HTR-8/SVneo (cell line): ENCODE measurements at places on chromosomes 2 and 18.

DNA sequence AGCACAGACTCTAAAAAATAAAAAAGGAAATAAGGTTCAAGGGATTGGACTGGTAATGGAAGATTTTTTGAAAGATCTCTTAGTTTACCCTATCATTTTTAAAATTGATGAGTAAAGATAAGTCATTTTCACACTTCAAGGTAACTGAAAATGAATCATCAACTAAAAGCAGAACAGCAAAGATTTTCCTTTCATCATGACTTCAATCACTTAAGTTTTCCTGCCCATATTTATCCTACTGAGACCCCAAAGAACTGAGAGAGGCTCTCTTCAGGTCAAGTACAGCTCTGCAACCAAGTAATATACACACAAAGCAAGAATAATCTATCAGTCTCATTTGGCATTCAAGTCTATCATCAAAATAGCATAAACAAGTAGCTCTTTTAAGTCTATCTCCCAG is 540.7 kb downstream of the METTL4 start:
- no peak for DNase-seq

DNA sequence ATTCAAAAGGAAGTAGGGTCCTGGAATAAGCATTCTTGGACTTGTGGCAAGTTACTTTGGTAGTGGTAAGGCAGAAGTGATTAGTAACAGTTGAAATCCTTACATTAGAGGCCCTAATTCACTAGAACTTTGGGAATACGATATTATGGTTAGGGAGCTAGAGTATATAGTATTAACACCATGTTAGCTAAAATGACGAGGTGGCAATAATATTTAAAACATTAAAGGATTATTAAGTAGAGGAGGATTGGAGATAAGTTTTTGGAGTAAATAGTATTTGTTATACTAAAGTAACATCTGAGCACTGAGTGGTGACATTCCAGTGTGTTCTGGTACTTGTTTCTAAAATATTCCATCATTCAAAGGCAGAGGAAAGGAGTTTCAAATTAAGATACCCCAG is 91.0 kb downstream of the AGPS start:
- DNase-seq: no peak

DNA sequence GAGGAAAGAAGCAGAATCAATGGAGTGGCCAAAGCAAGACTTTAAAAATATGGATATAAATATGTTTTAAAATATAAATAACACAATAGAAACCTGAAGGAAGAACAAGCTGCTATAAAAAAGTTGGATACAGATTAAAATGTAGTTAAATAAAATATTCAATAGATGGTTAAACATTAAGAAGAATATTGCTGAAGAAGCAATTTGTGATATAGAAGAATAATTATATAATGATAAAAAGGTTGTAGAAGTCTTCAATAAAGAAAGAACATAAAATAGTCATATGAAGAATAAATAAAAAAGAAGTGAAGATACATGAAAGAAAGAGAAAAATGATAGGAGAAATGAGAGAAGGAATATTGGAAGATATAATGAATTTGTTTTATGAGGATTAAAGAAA is 392.0 kb downstream of the DSC3 start:
- DNase-seq: no peak

DNA sequence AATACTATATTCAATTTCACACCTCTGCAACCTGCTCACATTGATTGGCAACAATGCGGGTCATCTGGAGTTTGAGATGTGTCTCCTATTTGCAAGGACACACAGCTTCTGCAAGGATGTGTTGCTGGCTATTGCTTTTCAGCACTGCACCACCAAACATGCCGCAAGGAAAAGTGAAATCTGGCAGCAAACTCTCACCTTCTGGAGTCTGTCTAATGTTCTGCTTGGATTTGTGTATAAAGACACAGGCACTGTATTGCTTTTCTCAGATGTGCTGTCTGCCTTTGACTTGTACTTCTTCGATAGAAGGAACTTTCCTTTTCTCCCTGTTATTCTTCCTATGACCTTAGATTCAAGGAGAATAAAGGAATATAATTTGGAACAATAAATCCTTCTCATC is 138.6 kb upstream of the EPHA4 start:
- no peak for DNase-seq

- DNase-seq: no peak
Measured at GRCh38 chr2:239393941-239394340, 6.9 kb downstream of the HDAC4 start.

GRCh38 chr18:64419156-64419555 is 270.3 kb upstream of the LINC00305 start:
- DNase-seq: no peak

- no peak for DNase-seq
Measured at GRCh38 chr18:48829443-48830149, 121.2 kb downstream of the SMAD7 start.

DNA sequence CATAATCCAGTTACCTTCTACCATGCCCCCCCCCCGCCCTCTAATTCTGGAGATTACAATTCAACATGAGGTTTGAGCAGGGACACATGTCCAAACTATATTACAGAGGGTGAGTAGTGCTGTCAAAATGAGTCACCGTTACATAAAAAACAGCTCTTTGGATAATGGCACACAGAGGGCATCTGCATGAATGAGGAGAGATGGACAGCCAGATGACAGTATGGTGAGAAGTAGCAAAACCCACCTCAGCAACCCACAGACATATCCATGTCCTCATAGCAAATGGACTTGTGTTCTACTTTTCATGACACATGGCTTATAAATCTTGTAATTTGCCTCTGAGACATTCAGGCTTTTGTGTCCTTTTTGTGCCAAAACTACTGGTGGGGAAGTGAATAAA is 132.0 kb downstream of the EML6 start:
- DNase-seq: no peak

DNA sequence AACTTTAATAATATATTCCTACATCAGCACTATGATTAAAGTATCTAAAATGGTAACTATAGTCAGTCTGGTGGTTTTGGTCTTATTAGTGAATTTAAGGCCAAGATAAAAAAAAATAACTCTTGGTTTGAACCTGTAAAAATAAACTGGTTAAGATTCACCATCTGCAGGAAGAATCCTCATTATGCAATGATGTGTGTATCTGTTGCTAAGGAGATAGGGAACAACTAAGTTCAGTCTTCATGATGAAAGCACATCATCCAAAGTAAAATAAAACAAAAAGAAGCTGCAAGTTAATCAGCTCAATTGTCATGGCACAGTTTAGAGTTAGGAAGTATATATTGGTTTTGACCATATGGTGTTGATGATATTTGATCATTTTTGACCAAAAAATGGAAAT is 466.0 kb downstream of the NYAP2 start:
- no peak for DNase-seq

DNA sequence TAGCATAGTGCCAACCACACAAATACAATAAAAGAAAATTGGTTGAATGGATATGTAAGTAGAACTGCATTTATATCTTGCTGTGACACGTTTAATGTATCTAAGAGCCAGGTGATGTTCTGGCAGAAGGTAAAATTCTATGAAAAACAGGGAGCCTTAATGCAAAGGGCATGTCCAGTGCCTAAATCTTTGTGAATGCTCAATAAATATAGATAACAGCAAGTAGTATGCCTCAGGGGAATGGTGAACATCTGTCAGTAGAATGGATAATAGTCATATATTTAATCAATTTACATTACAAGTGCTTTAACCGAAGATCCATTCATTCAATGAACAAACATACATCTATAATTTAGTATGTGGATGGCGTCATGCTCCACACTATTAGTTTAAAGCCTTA is 43.7 kb upstream of the NYAP2 start:
- DNase-seq: no peak

GRCh38 chr18:24514439-24514838 is 54.0 kb downstream of the HRH4 start:
- peak; percentile 21 for DNase-seq

DNA sequence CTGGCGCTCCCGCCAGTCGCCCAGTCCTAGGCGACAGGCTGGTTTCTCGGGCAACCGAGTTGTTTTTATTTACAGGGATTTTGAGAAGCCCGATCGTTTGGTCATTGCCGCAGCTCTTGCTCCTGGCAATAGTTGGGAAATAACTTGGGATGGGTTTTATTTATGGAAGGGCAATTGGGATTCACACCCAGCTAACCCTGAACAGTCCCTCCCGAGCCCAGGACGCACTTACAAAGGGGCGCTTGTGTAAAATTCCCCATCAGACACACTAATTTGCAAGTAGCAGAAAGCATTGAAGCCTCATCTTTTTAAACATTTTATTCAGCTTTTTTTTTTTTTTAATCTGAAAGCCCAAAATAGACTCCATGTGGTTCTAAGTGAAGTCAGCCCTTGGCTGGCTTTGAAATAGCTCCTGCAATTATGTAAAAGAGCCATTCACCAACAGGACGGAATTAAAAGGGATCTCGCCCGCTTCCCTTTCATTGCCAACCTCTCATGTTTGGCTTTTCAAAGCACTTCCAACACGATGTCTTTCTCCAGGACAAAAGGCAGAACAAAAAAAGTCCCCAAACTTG is 3.6 kb upstream of the GBX2 start:
- DNase-seq: no peak

- peak; percentile 57 for DNase-seq
Measured at GRCh38 chr18:46917108-46917802, at the start of the genes KATNAL2 and PIAS2. Gene KATNAL2, plus strand, starts transcription at chr18:46917602. Its CDS starts 29,271 bp downstream, at chr18:46946873. Gene PIAS2, minus strand, starts transcription at chr18:46917507. Its CDS starts 162 bp downstream, at chr18:46917345.

DNA sequence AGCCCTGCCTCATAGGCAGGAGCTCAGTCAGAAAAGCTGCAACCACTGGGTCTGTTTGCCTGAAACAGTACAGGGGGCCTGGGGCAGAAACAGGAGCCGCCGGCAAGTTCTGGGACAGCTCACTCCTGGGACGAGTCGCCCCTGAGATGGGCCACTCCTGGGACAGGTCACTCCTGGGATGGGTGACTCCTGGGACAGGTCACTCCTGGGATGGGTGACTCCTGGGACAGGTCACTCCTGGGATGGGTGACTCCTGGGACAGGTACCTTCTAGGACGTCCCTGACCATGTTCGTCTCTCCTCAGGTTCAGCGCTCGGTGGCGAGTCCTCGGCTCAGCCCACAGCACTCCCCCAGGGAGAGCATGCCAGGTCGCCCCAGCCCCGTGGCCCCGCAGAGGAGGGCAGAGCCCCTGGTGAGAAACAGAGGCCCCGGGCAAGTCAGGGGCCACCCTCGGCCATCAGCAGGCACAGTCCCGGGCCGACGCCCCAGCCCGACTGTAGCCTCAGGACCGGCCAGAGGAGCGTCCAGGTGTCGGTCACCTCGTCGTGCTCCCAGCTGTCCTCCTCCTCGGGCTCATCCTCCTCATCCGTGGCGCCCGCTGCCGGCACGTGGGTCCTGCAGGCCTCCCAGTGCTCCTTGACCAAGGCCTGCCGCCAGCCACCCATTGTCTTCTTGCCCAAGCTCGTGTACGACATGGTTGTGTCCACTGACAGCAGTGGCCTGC is 51.8 kb downstream of the NTSR2 start:
- DNase-seq: no peak

GRCh38 chr2:21656330-21657075 is 532.7 kb downstream of the TDRD15 start:
- DNase-seq: no peak

DNA sequence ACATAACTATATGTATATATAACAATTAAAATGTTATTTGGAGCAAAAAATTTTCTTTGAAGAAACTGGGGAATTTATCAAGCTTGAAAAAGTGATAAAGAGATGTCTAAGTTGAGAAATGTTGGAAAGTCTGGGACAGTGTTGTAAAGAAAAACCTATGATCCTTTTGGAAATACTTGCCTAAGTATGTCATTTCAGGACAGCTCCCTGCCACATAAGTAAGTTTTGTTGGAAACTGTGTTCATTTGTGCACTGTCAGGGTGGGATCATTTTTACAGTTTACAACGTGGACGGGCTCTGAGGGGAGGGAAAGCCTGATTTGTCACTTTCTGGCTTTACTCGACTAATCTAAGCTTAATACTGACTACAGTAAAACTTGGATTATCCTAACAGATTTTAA is 10.4 kb upstream of the COL3A1 start:
- no peak for DNase-seq

DNA sequence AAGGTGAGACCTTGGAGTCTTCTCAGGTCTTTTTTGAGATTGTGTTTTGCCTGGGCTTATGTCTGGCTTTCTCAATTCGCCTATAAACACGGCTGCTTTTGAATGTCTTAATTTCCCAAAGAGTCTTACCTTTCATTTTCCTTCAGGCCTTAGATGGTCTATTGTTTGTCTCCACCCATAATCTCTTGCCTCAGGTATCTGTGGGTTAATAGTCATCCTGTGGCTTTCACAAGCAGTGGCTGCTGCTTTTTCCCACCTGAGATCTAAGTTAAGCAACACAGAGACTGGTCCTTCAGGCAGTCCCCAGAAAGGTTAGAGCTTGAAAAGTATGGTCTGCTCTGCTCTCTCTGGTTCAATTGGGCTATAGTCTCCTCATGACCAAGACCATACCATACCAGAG is 275.3 kb downstream of the INSIG2 start:
- DNase-seq: no peak

- no peak for DNase-seq
Measured at GRCh38 chr18:78754311-78755043, 225.1 kb upstream of the SALL3 start.

- DNase-seq: peak; percentile 53
Measured at GRCh38 chr2:175030380-175031271, 25.4 kb upstream of the CHN1 start.

DNA sequence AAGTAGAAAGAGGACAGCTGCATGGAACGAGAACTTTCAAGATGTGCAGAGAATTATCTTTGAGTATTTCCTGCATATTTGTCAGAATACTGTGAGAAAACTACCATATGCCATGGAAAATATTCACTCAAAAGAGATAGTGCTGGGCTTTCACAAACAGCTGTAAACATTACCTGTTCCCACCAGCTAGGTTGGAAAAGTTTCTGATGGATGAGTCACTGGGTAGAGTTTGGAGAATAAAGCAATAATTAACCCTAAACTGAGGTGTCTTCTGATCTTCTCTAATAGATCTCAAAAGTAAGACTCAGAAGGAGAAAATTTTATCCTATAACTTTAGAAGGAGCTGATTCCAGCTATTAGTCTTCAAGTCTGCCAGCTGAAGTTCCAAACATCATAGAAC is 3.9 kb upstream of the FSIP2 start:
- no peak for DNase-seq

GRCh38 chr2:147122944-147123343 is 721.9 kb upstream of the ACVR2A start:
- DNase-seq: no peak

GRCh38 chr2:178498137-178498536 is 17.9 kb downstream of the PLEKHA3 start:
- DNase-seq: no peak

GRCh38 chr2:41737888-41738287 is 309.9 kb upstream of the PKDCC start:
- no peak for DNase-seq

- no peak for DNase-seq
Measured at GRCh38 chr2:169659320-169659719, 34.9 kb downstream of the CFAP210 start.

GRCh38 chr2:171595896-171596295 is 73.6 kb downstream of the CYBRD1 start:
- DNase-seq: peak; percentile 41
